ENCODE measurements at places on chromosomes 5 and 9.

- no peak for DNase-seq
Measured at GRCh38 chr5:34886392-34887119, 28.7 kb downstream of the RAD1 start.

DNA sequence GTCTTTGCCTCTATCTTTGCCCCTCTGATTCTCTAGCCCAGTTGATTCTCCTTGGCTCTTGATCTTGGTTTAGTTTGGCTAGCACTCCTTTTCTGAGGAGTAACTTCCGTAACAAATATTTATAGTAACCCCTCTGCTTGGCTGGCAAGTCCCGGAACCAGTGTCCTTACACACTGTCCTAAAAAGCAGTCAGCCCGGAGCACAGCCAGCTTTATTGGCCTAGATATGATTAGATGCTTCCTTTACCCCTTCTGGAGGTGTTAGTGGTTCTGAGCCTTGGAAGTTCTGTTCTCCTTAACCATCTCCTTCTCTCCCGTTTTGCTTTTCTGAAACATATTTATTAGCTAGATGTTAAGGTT lies 17.0 kb upstream of the MSMP start:
- no peak for DNase-seq

GRCh38 chr9:27392451-27392850 lies 95.5 kb upstream of the EQTN start:
- no peak for DNase-seq

DNA sequence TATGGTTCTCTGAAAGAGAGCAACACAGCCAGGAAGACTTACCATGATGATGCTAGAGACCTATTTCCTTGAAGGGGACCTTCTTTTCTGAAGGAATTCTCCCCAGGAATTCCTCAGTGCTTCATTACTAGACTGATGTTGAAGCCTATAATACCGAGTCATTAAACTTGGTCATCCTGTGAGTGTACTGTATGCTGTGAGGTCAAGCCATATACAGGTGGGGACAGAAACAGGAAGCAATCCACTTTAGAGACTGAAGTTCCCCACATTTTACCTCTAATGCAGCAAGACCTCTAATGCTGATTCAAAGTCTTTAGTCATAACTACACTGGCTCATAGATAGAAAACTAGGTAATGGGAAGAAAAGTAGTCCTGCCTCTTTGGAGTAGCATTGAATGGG lies 77.1 kb upstream of the RASEF start:
- no peak for DNase-seq

GRCh38 chr9:20726144-20726543 lies 42.1 kb downstream of the FOCAD start:
- no peak for DNase-seq

DNA sequence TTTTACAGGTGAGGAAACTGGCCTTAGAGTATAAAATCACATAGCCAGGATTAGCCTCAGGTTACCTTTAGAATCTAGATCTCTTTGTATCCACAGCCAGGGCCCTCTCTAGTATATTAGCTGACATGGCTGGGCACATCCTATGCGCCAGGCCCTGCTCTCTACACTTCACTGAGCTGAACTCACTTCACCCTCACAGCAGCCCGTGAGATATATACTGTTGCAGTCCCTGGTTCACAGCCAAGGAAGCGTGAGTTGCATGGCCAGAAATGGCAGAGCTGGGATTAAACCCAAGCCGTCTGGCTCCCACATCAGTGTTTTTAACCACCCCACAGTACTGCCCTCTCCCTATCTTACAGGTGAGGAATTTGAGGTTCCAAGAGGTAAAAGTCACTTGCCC lies 58.4 kb downstream of the DAB2IP start:
- DNase-seq, result peak; percentile 6

DNA sequence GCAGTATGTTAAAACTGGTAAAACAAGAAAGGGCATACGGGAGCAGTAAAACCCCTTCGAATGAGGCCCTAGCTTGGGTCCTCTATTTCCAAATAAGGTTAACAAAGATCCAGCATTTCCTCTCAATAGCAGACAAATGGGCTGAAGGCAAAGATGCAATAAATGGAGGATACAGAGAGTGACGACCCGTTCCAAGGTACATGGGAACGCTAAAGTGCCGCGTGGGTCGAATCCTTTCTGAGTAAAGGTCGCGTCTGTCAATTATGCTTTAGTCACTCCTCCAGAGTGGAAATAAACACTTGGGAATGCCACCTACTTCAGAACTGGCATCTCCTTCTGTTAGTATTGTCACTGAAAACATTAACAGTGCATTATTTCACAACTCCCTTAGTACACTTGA lies 24.7 kb downstream of the ARL15 start:
- no peak for DNase-seq

- DNase-seq, result peak; percentile 94
Measured at GRCh38 chr9:21817176-21817575, 14.7 kb downstream of the MTAP start.

GRCh38 chr5:15285901-15286583 lies 213.9 kb upstream of the FBXL7 start:
- peak; percentile 55 for DNase-seq

- no peak for DNase-seq
Measured at GRCh38 chr9:33498387-33498786, 24.7 kb upstream of the NOL6 start.

DNA sequence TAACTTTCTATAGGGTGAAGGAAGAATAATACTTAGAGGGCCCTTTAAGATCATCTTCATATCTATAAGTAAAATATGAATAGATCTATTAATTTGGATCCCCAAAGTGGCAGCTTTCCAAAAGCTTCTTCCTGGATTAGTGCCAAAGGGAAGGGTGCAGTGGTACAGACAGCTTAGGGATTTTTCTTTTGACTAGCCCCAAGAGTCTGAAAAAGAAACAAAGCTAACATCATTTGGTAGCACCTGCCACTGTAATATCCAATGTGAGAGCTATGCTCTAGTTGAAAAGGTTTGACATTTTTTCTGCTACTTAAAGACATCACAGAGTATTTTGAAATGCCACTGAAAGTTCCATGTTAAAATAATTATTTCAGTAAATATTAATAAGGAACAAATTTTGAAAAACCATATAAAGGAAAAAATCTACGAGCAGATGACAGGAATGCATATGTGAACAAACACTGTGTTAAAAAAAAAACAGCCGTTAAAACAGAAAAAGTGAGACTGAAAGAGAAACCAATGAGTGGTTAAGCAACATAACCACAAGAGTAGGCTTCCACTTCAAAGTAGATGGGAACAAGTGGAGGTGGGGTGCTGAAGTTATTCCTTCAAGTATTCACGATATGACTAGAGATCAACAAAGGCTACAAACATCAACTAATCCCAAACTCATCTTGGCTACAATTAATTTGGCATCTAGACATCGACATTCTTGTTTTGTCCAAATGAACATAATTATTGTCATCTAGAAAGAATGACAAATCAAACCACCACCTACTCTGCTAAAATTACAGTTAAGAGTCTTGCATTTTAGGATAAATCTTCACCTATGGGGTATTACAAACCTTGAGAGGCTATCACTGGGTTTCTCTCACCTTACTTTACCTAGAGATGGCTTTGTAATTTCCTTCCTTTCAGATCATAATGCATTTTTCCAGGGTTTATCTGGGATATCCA lies 137.5 kb downstream of the CPLANE1 start:
- DNase-seq, result peak; percentile 76

GRCh38 chr5:75612226-75612569 lies 945 bp downstream of the ANKDD1B start:
- no peak for DNase-seq

DNA sequence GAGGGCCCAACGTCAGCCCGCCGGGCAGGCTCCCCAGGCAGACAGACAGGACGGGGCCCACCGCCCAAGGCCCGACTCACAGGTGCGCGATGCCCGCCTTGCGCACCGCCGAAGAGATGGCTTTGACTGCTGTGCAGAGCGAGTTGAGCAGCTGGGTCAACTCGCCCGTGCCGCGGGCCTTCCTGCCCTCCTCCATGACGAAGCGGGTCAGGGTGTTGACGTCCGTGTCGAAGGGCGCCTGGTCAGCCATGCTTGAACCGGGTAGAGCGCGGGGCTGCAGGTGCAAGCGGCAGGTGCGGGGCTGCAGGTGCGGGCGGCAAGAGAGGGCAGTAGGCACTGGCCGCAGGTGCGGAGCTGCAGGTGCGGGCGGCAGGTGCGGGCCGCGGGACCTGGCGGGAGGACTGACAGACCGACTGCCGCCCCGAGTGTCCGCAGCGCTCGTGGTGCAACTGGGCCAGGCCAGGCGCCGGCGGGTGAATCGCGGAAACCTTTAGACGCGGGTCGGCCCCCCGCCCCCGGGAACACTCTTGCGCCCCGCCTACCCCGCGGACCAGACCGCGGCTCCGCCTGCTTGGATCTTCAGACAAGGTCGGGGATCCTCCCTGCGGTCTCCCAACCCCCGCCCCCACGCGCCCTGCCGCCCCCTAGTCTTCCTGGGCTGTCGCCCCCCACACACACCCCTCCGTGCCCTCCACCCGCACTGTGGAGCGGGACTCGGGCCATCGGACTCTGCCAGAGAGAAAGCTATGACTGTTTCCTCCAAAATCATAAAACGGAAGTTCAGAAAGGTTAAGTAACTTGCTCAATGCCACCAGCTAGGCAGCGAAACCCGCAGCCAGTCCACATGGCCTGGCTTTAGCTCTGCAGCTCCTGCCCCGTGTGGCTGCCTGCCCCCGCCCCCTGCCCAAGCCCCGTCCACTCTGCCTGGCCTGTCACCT lies at the start of gene FBP1:
TSS of gene FBP1 (minus strand) at position 458 of the 938 bp plus-strand sequence. CDS start at position 250, 208 bp downstream.
- DNase-seq, result no peak

GRCh38 chr9:98538626-98539031 lies 170.1 kb downstream of the GABBR2 start:
- DNase-seq, result no peak

All from iris pigment epithelial cell (primary cell).